Stimulated activated CD4-positive, alpha-beta T cell treated with anti-CD3 and anti-CD28 coated beads, Interleukin-12 subunit alpha, Interleukin-12 subunit beta, amount 100 ng/mL, for 48 hours (primary cell): ENCODE measurements at places on chromosomes 3 and 15.

GRCh38 chr3:139355476-139355875, 11.7 kb downstream of the MRPS22 start:
- DNase-seq: no peak

GRCh38 chr3:44323341-44323955, 15.1 kb upstream of the TCAIM start:
- DNase-seq: peak; percentile 26

GRCh38 chr15:98650417-98651035, 2.2 kb downstream of the IGF1R start:
- peak; percentile 23 for DNase-seq

- DNase-seq: no peak
Measured at GRCh38 chr15:94004697-94005096, 226.7 kb upstream of the MCTP2 start.

DNA sequence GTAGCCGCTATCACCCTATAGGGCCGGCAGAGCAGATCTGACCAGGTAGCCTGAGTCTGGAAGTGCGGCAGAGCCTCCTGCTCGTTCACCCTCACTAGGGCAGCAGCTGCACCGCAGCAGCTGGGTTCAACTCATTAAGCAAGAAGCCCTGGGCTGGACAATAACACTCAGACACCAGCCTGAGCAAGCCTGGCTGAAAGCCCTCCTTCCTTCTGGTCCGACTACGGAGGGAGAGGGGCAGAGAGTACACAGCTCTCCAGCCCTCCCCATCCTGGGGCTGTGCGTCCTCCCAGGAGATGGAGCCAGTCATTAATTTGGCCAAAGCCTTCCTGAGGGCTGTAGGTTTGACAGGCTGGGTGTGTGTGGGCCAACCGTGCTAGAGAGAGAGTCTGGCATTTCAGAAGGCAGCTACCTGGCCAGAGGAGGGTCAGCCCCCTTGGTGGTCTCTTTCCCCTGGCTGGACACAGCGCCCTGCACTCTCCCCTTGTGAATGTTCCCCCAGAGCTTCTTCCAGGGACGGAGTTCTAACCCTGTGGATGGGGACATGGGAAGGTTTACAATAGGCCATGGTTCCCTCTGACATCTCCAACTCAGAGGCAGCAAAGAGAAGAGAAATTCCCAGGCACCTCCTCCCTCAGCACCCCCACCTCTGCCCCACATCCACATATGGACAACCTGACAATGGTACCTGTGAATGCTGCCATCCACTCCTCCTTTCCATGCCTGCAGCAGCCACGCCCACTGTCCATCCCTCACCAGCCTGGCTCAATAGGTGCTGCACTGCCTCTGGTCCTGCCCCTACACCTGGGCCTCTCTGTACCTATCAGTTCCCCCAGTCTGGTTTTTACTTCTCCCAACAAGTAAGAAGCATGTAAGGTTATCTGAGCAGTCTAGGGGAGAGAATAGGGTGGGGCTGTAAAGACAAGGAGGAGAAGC, 6.5 kb downstream of the CHRNB4 start:
- DNase-seq: no peak

GRCh38 chr15:92473756-92474155, 80.1 kb downstream of the ST8SIA2 start:
- DNase-seq: no peak

GRCh38 chr3:65318231-65318630, 630.4 kb upstream of the ADAMTS9 start:
- no peak for DNase-seq

- DNase-seq: no peak
Measured at GRCh38 chr3:160601288-160601687, 35.9 kb upstream of the KPNA4 start.

DNA sequence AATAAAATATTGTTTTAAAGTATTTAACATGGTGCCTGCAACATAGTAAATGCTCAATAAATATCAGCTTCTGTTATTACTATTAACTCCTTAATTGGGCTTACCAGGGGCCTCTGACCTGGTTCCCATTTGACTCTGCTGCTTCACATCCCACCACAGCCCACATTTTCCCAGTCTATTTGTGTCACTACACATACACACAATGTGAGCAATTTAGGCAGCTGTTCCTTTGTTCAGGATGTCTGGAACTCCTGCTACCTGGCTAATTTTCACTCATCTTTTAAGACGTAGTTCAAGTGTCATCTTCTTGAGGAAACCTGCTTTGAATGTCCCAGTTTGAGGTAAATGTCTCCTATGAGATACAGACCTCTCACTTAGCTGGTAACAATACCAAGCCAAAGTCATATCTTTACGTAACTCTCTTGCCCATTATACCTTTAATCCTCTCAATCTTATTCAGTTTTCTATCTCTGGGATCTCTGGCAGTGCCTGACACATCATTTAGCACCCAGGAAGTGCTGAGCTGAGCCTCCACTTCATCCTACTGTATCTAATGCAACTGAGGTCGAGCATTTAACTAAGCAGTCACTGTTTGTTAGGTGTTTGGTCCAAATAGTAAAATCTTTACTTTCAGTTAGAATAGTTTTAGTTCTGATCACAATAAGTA, 4.4 kb downstream of the TGFBR2 start:
- DNase-seq: no peak

DNA sequence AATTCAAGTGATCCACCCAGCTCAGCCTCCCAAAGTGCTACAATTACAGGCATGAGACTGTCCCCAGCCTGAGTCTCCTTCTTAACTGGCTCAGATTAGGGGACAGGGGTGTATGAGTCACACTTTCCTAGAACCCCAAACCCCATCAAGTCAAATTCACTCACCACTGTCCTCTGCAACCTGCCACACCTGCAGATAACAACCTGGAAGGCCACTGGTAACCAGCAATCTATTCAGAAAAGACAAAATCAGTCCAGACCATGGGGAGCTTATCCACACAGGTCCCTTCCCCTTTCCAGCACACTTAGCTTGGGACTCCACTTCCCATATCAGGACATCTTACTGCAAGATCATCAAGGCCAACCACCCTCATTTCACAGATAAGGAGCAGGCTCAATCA, 6.4 kb downstream of the WDR73 start:
- DNase-seq: no peak

DNA sequence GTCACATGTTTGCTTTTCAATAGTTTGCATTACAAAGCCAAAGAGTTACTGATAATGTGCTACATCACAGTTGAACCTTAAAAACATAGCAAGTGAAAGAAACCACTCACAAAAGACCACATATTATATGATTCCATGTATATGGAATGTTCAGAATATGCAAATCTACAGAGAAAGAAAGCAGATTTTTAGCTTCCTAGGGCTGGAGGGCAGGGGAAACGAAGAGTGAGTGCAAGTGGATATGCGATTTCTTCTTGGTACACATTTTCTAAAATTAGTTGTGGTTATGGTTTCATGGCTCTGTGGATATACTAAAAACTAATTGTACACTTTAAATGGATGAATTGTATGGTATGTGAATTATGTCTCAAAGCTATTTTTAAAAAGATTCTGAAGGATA, 4.0 kb upstream of the GBE1 start:
- DNase-seq: no peak

- DNase-seq: no peak
Measured at GRCh38 chr3:190229632-190230424, 92.4 kb downstream of the CLDN1 start.

DNA sequence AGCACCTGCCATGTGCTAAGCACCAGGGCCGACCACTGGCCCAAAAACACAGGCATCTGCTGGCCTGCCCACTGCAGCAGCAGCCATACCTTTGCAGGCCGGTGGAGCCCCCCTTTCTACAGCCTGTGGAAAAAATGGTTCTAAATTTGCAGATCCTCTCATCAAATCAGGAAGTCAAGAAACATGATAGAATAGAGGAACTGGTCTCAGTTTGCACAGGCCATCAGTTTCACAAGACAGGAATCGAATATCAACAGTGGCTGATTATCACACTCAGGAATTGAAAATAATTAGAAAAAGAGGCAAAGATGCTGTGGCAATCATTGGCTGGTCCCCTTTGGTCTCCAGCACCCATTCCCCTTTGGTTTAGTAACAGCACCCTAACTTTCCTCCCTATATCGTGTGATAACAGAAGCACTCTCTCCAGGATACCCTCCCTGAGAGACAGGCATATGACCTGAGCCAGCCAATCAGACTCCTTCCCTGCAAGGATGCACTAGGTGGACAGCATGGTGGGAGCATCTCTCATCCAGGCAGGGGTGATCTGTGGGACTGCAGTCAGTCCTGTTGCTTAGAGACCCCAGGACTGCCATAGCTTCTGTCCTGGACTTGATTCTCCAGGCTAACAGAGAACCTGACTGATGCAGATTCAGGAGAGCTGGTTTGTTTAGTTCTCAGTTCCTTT, 3.5 kb upstream of the PAK6 start:
- DNase-seq: no peak

DNA sequence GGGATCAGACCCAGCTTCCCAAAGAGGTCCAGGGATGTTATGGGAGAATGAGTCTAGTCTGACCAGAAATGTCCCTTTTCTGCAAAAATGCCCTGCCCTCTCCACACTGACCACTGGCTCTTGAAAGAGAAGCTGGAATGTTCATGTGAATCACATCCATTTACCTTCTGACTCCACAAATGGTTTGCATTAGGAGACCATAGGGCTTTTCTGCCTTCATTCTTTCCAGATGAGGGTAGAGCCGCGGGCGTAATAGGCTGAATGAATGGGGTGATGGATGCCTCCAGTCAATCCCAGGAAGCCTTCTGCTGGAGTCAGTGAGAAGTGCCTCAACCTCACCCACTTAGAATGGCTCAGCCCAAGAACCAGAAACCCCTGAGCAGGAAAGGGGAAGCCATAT, 47.2 kb upstream of the IREB2 start:
- no peak for DNase-seq

DNA sequence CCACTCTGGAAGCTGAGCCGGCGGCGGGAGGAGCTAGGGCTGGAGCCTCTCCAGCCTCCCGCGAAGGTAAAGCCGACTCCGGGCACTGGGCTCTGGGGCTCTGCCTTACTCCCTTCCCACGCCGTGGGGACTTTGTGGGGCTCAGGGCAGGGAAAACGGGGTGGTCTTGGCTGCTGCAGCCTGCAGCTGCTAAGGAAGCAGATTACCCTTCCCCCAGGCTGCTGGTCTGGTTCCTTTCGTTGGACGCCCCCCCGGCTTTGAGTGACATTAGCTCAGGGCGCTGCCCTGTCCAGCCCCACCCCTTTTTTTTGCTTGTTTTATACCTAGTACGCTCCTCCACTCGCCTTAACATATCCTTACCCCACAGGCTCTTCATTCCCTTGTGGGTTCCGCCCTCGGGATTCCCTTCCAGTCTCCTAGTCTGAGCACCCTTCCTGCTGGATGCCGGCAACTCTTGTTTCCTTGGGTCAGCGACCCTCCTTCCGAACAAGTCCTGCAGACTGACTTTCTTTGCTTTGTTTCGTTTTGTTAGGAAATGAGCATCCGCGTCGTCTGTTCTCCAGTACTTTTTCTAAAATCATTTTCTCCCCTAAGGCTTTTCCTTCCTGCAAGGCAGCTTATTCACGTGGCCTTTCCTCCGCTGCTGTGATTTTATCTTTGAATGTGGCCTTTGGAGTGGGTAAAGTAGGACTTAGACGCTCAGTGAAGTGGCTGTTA, 551 bp downstream of the DNAJC13 start:
- DNase-seq: peak; percentile 20

DNA sequence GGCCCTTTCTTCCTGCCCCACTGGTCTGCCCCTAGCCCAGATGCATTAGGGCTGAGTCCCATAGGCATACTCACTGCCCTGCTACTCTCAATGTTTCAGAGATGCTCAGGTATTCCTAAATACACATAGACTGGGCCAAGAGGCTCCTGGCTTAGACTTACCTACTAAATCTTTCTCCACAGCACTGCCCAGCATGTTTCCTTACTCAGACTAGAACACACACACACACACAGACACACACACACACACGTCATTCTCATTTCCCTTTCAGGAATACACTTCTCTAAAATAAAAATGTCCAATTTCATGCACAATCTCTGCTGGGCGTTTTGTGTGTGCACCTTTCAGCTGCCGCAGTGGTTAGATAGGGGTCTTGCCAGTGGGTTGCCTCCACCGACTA, 175.7 kb downstream of the FAM43A start:
- DNase-seq: no peak

DNA sequence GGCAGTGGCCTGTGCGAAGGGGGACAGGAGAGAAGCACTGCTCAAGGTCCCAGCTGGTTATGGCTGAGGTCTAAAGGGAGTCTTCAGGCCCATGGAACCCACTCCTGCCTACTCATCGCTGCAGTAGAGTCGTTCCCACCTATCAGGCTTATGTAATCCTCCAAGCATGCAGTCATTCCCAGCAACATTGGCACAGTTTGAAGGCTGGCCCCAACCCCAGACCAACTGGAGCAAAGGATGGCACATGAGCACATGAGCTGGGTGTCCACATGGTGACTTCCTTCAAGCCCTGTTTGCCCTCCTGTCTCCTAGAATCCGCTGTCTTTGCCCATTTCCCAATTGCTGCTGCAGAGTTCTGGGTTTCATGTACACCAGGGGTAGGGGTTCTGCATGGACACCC, 60.5 kb upstream of the FGD5 start:
- no peak for DNase-seq

- no peak for DNase-seq
Measured at GRCh38 chr3:78337801-78338211, 1297.9 kb downstream of the ROBO2 start.

- DNase-seq: no peak
Measured at GRCh38 chr3:12922306-12922705, 80.9 kb upstream of the RPL32 start.
